Eye (tissue), 1 donor: ENCODE measurements at places on chromosomes 5 and 9.

GRCh38 chr9:18474783-18475182, 830 bp downstream of the ADAMTSL1 start:
- DNase-seq: no peak

DNA sequence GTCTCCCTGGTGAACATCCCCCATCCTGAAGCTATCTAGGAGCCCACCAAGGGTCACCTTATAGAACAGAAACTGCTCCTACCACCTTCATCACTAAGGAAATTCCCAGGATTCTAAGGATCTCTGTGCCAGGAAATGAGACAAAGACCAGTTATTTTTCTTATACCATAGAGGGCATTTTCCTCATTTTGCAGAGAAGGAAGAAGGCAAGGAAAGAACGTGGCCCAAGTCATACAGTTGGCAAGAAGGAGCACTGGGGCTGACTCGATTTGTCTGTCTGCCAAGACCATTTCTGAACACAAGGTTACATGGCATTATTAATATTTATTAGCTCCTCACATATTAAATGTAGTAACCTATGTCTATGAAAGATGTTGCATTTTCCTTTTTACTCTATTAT, 49.6 kb upstream of the TNFSF15 start:
- no peak for DNase-seq

DNA sequence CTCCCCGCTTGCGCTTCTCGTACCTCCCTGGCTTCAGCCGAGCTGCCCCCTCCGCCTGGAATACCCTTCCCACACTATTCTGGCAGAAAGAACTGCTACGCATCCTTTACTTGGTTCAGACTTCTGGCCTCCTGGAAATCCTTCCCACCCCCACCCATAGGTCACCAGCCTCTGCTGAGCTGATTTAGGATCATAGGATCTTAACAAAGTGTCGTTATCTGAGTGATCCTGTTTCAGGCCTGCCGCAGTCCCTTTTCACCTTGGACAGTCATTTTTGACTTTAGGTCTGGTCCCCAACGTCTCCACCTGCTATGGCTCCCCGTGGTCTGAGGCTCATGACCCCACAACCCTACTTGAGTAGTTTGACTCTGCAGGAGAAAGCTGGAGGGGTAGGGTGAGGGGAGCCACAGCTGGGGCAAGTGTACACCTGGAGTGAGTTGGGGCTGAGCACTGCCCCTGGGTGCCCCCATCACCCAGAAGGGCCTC, 27.3 kb downstream of the EGR1 start:
- no peak for DNase-seq

- no peak for DNase-seq
These were observed 209.8 kb downstream of the ENC1 start for GRCh38 chr5:74430631-74431289.

- no peak for DNase-seq
These were observed 19.0 kb downstream of the NACC2 start for GRCh38 chr9:136075881-136076678.

GRCh38 chr5:80755626-80756025, 100.8 kb upstream of the DHFR start:
- no peak for DNase-seq

DNA sequence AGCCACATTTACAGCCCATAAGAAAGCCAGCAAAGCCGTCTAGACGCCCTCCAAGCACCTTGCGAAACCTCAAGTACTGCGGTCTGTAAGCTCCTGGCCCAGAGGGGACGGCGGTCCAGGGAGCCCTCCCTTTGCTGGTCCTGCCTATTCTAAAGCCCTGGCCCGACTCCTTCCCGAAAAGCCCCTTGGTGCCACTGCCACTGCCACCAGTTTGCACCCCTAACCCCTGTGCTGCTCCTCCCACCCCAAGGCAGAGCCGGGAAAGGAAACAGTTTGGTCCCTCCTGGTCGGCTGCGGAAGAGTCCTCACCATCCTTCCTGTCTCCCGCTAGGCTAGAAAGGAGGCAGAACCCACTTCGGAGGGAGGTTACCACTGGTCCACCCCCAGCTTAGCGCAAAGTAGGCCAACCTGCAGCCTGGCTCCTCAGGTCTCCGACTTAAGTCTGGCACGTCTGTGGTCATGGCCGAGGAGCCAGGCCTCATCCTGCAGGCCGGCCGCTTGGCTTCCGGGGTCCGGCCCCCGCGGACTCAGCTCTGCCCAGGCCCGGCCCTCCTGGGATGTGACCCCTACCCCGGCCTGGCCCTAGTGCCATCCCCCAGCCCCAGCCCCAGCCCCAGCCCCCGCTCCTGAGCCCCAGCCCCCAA, 916 bp downstream of the TOR1A start:
- DNase-seq: peak; percentile 10

- DNase-seq: no peak
These were observed 68.3 kb downstream of the HTR4 start for GRCh38 chr5:148585988-148586387.

GRCh38 chr5:24161559-24161958, 483.2 kb downstream of the CDH10 start:
- DNase-seq: no peak

DNA sequence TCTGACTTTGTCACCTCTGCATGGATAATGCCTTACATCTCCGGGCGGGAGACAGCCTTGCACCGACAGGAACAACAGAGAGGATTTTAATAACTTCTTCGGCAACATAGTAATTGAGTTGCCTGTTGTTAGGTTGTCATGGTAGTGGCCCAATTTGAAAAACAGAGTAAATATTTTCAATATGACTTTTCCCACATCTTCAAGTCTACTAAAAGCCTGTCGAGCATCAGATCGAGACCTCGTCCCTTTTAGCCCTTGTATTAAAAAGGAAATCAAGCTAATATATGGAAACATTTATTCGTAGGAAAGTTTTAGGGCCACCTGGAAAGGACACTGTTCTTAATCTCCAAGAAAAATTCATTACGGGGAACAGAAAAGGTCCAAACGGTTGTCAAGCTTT, 70.8 kb upstream of the FCN2 start:
- no peak for DNase-seq

GRCh38 chr9:106964329-106964728, 101.4 kb downstream of the ZNF462 start:
- no peak for DNase-seq

- DNase-seq: no peak
These were observed 8.2 kb upstream of the EPB41L4B start for GRCh38 chr9:109328978-109329637.

DNA sequence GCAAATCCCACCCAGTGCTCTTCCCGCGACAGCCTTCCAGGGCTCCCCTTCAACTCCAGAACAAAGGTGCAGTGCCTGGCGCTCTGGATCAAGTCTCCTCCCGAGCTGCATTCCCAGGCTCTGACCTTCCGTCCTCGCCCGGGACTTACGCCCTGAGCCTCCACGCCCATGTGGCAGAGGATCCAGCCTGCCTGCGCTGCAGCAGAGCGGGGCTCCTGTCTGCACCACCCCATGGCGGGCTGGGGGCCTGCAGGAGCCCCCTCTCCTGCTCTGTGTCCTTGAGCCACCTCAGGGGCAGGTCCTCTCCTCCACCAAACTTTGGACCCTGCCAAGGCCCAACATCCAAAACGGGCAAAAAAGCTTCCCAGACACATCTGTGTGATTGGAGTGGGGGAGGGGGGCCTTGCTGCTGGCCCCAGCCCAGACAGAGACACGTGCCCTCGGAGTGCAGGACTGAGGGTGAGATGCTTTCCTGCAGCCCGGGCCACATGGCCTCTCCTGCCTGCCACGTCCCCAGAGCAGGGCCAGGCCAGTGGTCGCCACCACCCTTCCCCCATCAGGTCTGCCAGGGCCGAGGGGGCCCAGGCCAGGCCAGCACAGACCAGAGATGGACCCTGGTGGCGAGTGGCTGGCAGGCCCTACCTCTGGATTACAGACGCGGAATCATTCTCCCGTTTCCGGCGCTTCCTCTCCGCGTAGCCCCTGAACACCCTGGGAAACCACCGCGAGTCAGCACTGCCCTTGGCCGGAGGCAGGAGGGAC, 4.4 kb downstream of the NSMF start:
- DNase-seq: peak; percentile 68

- peak; percentile 74 for DNase-seq
These were observed 145.7 kb upstream of the DAB2 start for GRCh38 chr5:39570403-39571027.

- DNase-seq: peak; percentile 47
These were observed 1.3 kb downstream of the LRRC26 start for GRCh38 chr9:137168573-137168903.

- peak; percentile 5 for DNase-seq
These were observed 394.6 kb upstream of the ARRDC3 start for GRCh38 chr5:91777671-91778070.

DNA sequence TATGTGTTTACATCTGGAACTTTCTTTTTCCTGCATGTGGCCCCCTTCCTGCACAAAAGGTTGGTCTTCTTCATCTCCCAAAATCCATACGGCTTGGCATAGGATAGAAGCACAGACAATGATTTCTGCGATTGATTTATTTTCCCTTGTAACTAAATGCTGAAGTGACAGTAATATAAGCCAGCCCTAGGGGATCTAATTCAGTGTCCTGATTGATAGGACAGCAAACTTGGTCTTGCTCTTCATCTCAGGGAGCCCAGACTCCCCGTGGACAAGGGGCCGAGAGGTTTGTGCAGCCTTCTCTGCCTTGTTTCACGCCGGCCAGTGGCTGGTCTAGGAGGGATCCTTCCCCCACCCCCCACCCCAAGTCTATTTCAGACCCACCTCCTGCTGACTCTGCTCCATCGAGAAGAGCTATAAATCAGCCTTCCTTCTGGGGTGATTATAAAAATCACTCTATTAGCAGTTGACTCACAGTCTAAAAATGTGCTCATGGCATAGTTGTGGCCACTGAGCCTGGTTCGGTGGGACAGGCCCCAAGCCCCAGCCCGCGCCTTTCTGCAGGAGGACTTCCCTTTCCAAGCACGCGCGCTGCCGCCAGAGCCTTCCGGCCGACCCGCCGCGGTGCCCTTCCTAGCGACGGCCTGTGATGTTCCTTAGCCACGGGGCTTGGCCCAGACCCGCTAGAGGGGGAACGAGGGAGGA, 89.8 kb upstream of the COL5A1 start:
- peak; percentile 52 for DNase-seq

DNA sequence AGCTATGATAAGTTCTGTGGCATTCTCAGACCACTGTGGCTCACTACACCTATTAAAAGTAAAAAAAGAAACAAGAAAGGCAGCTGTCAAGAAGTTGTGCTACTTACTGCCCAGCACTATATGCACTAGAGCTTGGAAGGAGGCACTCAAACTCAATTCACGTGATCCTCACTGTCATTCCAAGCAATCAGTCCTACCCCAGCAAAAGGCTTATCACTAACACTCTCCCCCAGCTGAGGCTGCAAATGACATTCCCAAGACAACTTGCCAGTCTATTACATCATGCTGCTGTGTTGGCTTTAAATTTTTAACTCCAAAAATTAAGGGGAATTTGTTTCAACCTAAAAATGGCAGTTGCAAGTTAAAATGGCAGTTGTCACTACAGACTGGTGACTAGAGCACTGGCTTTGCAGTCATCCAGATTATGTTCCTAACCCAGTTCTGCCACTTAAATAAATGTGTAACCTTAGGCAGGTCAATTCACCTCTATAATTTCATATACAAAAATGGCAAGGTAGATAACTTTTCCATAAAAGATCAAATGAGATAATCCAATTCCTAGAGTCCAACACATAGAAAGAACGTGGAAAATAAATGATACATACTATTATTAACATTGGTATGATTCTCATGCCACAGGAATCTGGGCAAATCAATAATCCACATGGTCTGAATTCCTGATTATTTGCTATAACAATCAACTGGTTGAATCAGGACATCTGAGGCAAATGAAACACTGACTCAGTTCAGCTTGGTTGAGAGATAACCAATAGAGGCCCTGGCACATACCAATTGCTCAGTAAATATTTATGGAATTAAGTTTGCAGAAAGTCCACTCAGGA, 52.4 kb downstream of the FBXW11 start:
- no peak for DNase-seq

- DNase-seq: no peak
These were observed 24.8 kb downstream of the ABLIM3 start for GRCh38 chr5:149166128-149166527.

DNA sequence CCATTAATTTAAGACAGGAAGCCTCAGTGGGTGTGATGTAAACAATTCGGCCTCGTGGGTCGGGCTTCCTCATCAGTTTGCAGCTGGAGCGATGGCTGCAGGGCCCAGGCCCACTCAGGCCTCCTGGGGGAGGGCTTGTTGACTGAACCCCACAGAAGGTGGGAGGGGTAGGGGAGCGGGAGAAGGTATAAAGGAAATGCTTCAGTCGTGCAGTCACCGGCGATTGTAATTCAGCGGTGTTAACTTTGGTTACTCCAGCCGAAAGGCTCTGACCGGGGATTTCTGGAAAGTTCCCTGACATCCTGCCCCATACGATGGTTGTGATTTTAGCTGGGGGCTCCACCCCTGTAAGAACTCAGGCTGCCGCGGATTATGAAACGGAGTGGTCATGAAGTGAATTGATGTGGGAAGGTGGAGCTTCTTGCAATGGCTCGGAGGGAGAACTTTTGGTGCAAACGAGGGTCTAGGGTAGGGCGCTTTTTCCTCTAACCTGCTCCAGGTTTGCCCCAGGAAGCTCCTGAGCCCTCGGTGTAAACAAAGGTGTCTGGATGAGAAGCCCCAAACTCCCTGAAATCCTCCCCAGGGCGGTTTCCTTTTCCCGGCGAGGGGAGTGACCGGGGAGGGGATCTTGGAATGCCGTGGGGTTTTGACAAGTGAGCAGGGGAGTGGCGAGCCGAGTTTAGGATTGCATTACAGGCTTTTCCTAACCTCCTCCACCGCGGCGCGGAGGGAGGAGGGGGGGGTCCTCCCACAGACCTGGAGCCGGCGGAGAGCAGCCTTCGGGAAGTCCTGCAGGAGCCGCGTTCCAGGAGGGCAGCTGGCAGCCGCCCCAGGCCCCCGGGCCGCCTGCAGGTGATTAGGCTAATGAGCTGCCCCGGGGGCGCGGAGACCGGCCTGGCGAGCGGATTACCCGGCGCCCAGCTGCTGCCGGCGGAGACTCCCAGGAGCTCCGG, 215.5 kb downstream of the PDZD2 start:
- peak; percentile 66 for DNase-seq

DNA sequence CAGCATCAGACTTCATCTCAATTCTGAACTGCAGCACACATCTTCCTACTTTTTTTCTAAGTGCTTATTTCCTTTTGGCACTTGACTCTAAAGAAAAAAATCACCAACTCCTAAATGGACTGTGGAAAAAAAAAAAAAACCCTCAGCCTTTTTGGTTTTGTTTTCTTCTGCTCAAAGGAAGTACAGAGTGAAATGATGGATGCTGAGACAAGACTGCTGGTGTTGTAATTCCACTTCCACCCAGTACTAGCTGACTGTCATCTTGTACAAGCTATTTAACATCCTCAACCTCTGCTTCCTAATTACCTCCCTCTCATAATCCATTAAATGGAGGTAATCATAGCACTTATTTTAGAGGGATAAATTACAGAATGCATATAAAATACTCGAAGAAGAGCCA, 171.5 kb upstream of the GNA14 start:
- no peak for DNase-seq

GRCh38 chr5:140049205-140049604, 6.1 kb upstream of the NRG2 start:
- DNase-seq: no peak

GRCh38 chr5:56060276-56061110, 65.7 kb upstream of the IL6ST start:
- no peak for DNase-seq
